ENCODE measurements at places on chromosomes 2 and 18. TPM values are rescaled to one million over a fixed set of nuclear protein-coding genes. Genes with fewer than 3 reads are reported as not detected.
A peak's percentile ranks its signal among the peaks of the same experiment; 100 is the strongest.

DNA sequence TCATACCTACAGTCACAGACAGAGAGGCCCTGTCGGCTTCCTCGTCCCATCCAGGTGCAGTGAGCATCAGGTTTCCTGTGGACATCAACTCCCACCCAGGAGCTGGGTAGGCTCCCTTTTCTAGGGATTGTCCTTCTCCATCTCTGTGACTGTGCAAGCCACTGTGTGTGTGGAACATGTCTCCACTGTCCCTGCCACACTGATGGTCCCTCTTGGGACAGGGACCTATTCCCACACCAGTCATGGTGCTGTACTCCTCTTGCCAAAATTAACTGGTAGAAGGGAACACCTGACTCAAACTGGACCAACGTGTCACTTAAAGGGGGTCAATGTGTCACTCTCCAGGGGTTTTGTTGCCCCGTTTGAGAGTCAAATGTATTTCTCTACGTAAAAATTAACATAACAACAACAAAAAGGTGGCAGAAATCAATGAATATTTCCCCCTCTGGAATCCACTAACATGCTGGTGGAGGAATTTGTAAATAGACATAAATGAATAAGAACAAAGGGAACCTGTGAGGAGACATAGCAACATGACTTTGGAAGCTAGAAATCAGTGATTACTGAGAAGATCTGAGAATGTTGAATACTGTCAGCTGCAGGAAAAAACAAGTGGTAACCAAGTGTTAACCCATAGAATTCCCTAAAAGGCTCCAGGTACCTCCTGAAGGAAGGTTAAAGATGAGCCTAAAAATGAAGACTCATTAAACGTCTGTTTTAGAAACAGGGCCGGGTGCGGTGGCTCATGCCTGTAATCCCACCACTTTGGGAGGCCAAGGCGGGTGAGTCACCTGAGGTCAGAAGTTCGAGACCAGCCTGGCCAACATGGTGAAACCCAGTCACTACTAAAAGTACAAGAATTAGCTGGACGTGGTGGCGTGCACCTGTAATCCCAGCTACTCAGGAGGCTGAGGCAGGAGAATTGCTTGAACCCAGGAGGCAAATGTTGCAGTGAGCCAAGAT lies 40.4 kb downstream of the SH2D6 start:
- H3K36me3 ChIP-seq, result no peaks in the 10 kb centered on the region
- no peak for DNase-seq
- no peaks in the 10 kb centered on the region for H3K4me1 ChIP-seq
- no peaks in the 10 kb centered on the region for H3K27me3 ChIP-seq
- H3K4me3 ChIP-seq, result no peak overlapping the region
- no peak overlapping the region for H3K27ac ChIP-seq

DNA sequence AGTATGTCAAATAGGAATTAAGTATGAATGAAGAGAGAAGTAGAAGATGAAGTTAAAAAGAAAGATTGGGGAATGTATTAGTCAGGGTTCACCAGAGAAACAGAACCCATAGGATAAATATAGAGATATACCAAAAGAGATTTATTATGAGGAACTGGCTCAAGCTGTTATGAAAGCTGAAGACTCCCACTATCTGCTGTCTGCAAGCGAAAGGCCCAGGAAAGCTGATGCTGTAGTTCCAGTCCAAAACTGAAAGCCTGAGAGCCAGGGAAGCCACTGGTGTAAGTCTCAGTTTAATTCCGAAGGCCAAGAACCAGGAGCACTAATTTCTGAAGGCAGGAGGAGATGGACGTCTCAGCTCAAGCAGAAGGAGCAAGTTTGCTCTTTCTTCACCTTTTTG lies 200.9 kb upstream of the FN1 start:
- H3K4me3 ChIP-seq, result no peak overlapping the region
- H3K27me3 ChIP-seq, result no peaks in the 10 kb centered on the region
- no peak overlapping the region for H3K27ac ChIP-seq
- DNase-seq, result no peak
- no peaks in the 10 kb centered on the region for H3K36me3 ChIP-seq

The CHRNA1 gene
- 0.20 TPM for total RNA-seq

DNA sequence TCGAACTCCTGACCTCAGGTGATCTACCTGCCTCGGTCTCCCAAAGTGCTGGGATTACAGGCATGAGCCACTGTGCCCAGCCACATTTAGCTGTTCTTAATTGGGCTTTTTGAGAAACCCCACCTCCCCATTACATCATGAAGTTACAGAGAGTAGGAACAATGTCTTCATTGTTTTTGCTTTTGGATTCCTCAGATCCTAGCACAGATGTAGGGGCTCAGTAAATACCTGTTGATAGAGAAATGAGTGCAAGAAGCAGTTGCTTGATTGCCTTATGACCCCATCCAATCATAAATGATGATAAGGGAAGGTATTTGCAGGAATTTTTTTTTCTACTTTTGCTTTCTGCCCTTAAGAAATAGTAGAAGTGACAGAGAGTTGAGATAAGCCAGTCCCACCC lies 25.4 kb downstream of the GREB1L start:
- H3K4me3 ChIP-seq, result no peak overlapping the region
- no peaks in the 10 kb centered on the region for H3K36me3 ChIP-seq
- no peaks in the 10 kb centered on the region for H3K27me3 ChIP-seq
- no peak overlapping the region for H3K27ac ChIP-seq
- DNase-seq, result no peak

The MTCL1 gene
- 5.8 TPM for total RNA-seq

GRCh38 chr2:6653281-6653750 lies 212.4 kb downstream of the CMPK2 start:
- H3K27me3 ChIP-seq, result no peaks in the 10 kb centered on the region
- H3K4me3 ChIP-seq, result no peak overlapping the region
- no peak overlapping the region for H3K27ac ChIP-seq

- H3K27me3 ChIP-seq, result no peaks in the 10 kb centered on the region
- no peak overlapping the region for H3K4me3 ChIP-seq
- no peak overlapping the region for H3K27ac ChIP-seq
- no peak for DNase-seq
Measured at GRCh38 chr2:13474538-13474937, 757.8 kb downstream of the TRIB2 start.

DNA sequence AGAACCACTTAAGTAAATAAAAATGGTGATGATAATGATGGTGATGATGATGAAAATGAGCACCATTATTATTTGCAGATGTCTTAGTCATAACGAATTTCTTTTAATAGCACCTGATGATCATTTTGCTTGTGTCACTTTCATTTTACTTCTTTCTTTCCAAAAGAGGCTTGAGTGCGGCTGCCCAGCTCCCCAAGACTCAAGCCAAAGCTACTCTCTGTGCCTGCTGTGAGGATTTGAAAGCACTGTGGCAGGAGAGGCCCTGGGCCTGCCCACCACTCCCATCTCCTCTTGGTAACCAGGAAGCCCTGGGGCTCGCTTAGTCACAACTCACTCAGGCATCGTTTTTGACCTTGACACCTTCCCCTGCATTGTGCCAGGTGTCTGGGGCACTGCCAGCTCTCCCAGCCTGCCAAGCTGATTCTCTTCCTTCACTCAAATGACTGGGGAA lies 41.2 kb downstream of the RPL37A start:
- no peak overlapping the region for H3K27ac ChIP-seq
- no peak for DNase-seq
- H3K4me1 ChIP-seq, result no peaks in the 10 kb centered on the region
- H3K36me3 ChIP-seq, result no peaks in the 10 kb centered on the region

DNA sequence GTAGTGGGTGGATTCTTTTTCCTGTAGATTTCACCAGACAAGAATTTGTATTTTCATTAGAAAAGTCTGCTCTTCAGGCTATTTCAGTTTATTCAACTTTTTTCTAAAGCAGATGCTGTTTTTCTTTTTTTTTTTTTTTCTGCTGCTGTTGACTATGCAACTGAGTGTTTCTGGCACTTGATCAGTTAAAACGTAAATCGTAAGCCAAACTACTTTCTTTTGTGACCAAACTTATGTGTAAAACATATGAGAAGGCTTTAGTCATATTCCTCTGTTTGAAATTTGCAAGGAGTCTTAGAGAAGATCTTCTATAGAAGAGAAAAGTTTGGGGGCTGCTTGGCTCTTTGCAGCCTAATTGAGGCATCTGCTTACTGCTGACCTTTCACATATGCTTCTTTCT lies 170.1 kb downstream of the PARD3B start:
- H3K27ac ChIP-seq, result no peak overlapping the region
- no peaks in the 10 kb centered on the region for H3K27me3 ChIP-seq
- no peak for DNase-seq
- H3K4me1 ChIP-seq, result no peaks in the 10 kb centered on the region

- H3K27me3 ChIP-seq, result no peaks in the 10 kb centered on the region
- DNase-seq, result no peak
- peaks cover 36% of the 10 kb centered on the region for H3K4me1 ChIP-seq
- no peaks in the 10 kb centered on the region for H3K36me3 ChIP-seq
- no peak overlapping the region for H3K27ac ChIP-seq
Measured at GRCh38 chr2:223949241-223949840, 4.2 kb upstream of the WDFY1 start.

The CAPN14 gene
- 6.0 TPM for total RNA-seq

The POLR1A gene
- total RNA-seq, result 36.8 TPM

DNA sequence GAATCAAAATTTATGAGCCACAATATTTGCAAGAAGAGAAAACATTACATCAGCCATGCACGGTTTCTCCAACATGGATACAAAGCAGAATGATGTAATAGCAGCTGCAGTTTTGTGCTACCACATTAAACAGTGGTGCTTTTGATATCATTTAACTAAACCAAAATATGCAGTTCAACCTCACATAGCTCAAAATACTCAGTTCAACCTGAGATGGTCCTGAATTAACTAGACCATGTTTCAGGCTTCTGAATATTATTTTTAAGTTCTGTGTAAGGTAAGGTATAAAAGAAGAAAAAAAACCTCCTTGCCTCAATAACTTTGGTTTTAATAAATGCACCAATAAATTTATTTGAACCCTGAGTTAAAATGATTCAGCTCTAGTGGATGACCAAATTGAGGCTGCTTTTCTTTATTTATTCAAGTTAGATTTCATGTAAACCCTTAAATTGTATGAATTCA lies 18.8 kb upstream of the TSPYL6 start:
- H3K4me1 ChIP-seq, result peaks cover 18% of the 10 kb centered on the region
- no peak for DNase-seq
- no peak overlapping the region for H3K4me3 ChIP-seq
- no peak overlapping the region for H3K27ac ChIP-seq

The C2orf81 gene
- total RNA-seq, result 8.6 TPM

The IL1RL2 gene
- not detected for total RNA-seq

GRCh38 chr18:23964282-23965238 lies 50.0 kb upstream of the TTC39C start:
- peak overlapping the region; percentile 44 for H3K27ac ChIP-seq
- H3K27me3 ChIP-seq, result no peaks in the 10 kb centered on the region
- peaks cover 55% of the 10 kb centered on the region for H3K4me1 ChIP-seq
- H3K36me3 ChIP-seq, result no peaks in the 10 kb centered on the region

- no peaks in the 10 kb centered on the region for H3K4me1 ChIP-seq
- no peak overlapping the region for H3K27ac ChIP-seq
- H3K4me3 ChIP-seq, result no peak overlapping the region
- H3K36me3 ChIP-seq, result no peaks in the 10 kb centered on the region
Measured at GRCh38 chr2:177272765-177273164, 8.2 kb upstream of the NFE2L2 start.

DNA sequence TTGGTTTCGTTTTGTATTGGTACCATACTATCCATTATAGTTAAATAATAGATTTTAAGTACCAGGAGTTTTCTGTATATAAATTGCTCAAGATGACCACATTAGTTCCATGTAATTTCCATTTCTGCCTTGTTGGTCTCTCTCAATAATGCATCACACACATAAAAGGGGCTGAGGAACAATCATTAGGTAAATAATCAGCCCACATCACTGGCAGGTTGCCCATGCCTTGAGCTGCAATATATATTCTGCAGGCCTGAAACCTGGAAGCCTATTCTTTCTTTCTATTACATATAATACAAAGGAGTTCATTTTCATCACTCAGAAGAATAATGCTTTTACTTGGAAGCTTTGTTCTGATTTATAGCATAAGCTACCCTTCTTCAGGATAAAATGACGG lies 616.1 kb upstream of the PKDCC start:
- no peak overlapping the region for H3K4me3 ChIP-seq
- no peaks in the 10 kb centered on the region for H3K27me3 ChIP-seq

The NEU2 gene
- total RNA-seq, result not detected

The LYG1 gene
- 3.0 TPM for total RNA-seq

The G6PC2 gene
- total RNA-seq, result not detected

GRCh38 chr18:59918320-59918755 lies 18.5 kb downstream of the PMAIP1 start:
- peak; percentile 54 for DNase-seq
- H3K36me3 ChIP-seq, result no peaks in the 10 kb centered on the region
- H3K27me3 ChIP-seq, result no peaks in the 10 kb centered on the region
- H3K4me3 ChIP-seq, result peak overlapping the region; percentile 43

The MERTK gene
- total RNA-seq, result 0.34 TPM

The QPCT gene
- 2.1 TPM for total RNA-seq

GRCh38 chr18:28650860-28651259 lies 473.9 kb upstream of the CDH2 start:
- no peak overlapping the region for H3K27ac ChIP-seq
- H3K27me3 ChIP-seq, result no peaks in the 10 kb centered on the region
- H3K4me1 ChIP-seq, result no peaks in the 10 kb centered on the region
- DNase-seq, result no peak
- H3K4me3 ChIP-seq, result no peak overlapping the region

Data from B cell (primary cell).